Central memory CD8-positive, alpha-beta T cell (primary cell): ENCODE measurements at places on chromosomes 5 and 9.

DNA sequence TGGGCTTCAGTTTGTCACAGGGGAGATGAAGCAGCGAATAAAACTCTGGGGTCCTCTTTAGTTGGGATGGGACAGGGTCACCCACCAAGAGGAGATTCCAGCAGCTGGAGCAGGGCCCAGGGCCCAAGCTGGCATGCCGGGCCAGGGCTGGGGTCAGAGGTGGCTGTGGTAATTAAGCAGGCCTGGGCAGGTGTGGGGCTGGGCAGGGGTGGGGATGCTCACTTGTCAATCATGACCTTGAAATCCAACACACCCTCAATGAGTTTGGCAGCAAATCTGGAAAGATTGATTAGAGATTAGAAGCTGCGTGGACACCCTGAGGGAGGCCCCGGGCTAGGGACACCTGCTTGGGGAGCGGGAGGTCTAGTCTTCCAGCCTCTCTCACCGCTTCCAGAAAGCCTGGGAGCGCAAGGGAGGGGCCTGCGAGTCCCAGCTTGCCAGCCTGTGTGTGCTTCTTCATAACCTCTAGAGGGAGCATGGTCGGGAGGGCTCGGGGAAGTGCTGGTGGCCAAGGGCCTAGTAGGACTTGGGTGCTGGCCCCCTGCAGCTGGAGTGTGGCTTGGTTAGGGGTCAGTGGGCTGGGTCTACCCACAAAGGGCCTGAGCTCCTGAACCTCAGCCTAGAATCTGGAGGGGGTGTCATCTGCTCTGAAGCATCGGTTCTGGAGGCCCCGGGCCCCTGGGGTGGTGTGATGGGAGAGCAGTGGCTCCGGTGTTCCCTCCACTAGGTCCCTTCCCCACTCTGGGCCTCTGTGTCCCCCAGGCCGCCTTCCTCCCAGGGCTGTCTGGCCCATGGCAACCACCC, 7.6 kb downstream of the CRAT start:
- DNase-seq, result no peak

DNA sequence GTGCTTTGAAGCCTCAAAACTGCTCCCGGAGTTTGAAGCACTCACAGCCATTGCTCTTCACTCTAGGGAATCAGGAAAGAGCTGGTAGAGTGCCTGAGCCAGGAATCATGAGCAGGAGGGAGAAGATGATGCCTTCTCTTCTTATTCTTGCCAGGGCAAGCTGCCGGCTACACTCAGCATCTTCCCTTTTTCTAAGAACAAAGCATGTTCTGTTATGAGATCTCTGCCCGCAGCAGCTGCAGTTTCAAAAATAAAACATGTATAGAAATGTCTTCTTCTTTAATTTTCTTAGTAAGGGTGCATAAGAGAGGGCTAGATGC, 57.9 kb upstream of the RICTOR start:
- no peak for DNase-seq

DNA sequence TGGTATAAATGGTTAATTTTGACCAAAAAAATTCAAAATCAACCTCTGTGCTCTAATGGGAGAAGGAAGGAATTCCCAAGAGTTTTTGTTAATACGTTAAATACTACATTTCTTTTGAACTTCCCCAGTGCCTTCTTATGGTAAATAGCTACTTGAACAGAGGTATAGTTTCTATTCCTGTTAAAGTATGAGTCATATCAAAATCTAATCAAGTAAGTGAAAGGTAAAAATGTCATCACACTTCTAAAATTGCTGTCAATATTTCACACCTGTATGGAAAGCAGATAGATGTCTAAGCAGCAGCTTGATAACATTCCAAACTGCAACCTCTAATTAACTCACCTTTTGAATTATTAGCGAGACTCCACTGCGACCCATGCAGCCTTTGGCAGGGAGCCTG, 214.1 kb upstream of the MEF2C start:
- DNase-seq, result no peak

DNA sequence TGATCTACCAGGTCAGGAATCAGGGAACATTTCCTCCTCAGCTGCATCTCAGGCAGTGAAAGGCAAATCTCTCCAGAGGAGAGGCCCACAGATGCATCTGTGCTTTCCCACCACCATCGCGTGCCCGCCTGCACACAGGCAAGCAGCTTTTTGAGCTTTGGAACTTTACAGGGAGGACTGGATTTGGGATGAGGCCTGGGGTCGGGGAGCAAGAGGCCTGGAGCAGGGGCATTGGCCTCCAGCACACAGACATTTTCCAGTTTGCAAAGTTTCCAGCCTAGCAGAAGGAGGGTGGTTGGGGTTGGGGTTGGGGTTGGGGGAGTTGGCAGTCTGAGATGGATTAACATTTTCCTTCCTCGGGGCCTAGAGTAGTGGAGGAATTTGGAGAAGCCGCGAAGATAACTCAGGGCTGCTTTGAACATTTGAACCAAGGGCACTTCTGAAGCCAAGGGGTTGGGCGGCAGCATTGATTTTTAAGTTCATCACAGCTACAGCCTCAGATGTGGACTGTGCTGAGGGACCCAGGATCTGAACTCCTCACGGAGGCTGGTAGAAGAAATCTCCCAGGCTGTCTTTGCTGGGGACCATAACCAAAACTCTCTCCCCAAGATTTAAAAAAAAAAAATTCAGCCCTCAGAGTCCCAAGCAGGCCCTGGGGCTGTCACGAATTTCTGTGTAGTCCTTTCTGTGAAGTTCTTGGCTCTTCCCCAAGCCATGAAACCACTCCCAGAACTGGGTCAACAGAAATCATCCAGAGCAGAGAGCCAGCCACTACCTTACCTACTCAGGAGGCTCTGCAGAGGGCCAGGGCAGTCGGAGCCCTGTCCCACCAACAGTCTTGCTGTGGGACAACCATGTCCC, 25.6 kb downstream of the C5orf15 start:
- DNase-seq, result no peak

- DNase-seq, result no peak
Measured at GRCh38 chr9:76227156-76227555, 167.1 kb downstream of the RFK start.

DNA sequence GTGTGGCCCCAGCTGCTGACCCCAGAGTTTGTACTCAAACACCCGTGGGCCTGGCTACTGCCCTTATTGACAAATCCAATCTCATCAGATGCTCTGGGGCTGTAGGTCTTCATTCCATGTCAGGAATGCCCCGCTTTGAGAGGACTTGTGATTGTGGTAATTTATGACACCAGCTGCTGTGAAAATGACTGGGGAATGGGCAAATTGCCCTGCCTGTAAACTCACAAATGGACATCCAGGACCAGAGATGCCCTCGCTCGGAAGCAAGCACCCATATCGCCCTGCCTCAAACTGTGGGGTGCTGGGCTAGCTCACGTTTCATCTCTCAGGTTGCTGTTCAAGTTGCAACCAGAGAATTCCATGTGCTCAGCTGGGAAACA, 225.9 kb upstream of the MAP3K1 start:
- DNase-seq, result no peak

DNA sequence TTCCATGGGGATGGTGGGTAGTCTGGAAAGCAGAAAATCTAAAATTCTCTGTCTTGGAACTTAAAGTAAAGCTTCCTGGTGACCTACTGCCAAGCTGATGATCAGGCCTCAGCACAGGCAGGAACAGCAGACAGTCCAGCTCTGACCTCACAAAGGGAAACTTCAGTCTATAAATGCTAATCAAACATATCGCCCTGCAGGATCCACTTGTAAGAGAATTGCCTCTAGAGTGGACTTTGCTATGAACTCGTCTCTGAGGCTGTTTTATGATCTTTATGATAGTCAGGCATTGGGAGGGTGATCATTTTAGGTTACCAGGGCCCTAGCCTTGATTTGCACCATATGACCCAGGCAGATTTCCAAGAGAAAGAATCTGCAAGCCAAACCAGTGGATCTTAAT, 67.6 kb upstream of the SELENOP start:
- DNase-seq, result no peak

DNA sequence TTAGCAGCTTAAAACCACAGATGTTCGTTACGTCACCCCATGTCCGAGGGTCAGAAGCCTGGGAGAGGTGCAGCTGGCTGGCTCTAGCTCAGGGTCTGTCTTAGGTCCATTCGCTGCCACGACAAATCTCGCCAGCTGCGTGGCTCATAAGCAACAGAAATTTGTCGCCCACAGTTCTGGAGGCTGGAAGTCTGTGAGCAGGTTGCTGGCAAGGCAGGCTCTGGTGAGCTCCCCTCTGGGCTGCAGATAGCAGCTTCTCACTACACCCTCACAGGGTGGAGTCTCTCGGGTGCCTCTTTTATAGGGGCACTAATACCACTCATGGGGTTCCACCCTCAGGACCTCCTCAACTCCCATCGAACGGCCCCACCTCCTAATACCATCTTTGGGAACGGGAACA, 40.1 kb upstream of the FCN2 start:
- no peak for DNase-seq

DNA sequence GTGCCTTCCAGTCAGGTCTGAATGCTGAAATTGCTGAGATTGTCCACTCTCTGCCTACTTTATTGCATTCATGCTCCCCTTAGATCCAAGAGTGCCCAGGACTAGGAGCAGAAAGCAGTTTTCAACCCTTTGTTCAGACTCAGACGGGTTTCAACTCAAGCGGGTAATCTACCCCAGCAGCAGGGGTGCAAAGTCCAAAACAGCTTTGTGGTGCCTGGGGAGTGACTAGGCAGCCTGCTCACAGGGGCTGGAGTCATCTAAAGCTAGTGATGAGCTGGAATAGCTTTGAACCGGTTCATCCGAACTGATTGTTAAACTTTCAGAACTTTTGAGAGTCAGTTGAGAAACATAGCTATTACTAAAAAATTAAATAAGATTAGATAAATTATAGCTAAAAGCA, 71.0 kb upstream of the IQGAP2 start:
- DNase-seq, result no peak

DNA sequence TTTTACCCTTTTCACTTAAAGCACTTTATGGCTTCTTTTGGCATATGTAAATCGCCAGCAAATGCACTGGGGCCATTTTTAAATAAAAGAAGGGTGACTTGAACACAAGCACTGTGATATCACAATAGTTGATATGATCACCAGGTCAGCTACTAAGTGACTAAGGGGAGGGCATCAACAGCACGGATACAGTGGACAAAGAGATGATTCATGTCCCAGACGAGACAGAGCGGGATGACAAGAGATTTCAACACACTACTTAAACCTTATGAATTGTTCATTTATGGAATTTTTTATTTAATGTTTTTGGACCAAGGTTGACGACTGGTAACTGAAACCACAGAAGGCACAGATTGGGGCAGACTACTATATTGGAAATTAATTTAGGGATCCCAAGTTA, 54.1 kb downstream of the RORB start:
- no peak for DNase-seq

- DNase-seq, result no peak
Measured at GRCh38 chr5:152061095-152061494, 136.4 kb upstream of the GLRA1 start.

DNA sequence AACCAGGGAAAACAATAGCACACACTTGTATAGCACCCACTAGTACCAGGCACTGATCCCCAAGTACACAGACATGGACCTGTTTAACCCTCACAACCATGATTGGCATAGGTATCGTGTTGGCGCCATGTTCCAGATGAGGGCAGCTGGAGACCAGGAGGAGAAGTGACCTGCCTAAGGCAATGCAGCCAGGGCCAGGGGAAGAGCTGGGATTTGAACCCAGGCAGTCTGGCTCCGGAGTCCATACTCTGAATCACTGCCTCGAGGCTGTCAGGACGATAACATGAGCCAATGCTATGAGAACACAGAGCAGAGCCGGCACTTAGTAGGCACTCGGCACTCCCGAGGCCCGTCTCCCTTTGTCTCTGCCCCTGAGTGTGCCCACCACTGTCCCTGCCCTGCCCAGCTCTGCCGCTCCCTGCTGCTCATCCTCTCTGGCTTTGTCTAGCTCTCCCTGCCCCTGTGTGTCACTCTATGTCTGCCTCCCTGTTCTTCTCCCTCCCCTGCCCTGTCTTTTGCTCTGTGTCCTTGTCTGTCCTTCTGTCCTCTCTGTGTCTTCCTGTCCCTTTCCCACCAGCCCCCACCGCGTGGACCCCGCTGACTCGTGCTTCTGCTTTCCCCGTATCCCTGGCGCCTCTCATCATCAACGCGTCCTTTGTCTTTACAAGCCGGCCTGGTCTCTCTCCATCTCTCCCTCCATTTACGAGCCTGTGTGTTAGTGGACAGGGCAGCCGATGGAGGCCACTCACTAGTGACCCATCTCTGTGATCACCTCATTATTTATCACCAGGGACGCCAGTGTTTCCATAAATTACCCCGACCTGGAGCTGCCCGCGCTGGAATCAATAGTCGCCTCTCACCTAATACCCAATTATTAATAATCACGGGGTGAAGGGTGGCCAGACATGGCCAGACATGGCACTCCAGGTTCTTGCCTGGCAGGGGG, 99.4 kb upstream of the MVB12B start:
- no peak for DNase-seq

GRCh38 chr5:148903587-148903986, 77.2 kb downstream of the ADRB2 start:
- DNase-seq, result no peak

DNA sequence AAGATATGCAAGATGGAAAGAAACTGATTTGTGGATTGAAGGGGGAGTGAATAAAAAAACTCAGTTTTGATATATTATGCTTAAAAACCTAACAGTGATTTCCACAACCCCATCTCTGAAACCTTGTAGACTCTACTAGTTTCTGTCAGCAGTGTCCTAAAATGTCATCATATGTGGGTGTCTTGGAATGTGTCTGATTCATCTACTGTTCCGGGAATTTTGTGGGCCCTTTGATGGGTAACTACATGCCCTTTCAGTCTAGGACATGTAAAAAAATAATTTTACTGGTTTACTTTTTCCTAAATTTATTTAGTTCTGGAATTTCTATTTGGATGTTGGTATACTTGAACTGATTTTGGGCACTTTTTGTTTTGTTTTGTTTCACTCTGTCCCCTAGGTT, 118.9 kb upstream of the NMUR2 start:
- no peak for DNase-seq

DNA sequence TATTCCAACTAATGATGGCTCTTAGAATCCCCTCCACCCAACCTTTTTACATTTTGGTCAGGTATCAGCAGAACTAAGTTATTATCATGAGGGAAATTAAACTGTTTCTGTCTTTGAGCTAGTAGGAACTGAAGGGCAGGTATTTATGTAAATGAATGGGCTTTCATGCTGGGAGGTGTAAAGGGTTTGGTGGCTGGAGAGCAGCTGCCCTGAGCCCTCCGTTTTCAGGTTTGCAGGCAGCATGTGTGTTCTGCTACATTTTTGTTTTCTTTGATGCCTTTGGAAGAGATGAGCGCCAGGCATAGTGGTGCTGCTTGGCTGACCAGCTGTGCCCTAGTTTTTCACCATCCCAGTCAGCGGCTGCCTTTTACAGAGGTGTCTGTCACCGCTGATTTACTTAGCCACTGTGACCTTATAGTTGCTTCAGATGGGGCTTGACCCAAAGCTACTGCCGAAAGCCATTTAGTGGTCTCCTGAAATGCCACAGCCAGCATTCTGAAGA, 231.9 kb downstream of the MAST4 start:
- DNase-seq, result no peak

GRCh38 chr9:21833090-21833801, 30.8 kb downstream of the MTAP start:
- DNase-seq, result no peak
